Amniotic epithelial cell (primary cell): ENCODE measurements at places on chromosomes 16 and 17.

- no peak for DNase-seq
Measured at GRCh38 chr16:14434860-14435259, 195.2 kb downstream of the PARN start.

- DNase-seq: no peak
Measured at GRCh38 chr17:49439305-49439672, 24.6 kb upstream of the PHB1 start.

DNA sequence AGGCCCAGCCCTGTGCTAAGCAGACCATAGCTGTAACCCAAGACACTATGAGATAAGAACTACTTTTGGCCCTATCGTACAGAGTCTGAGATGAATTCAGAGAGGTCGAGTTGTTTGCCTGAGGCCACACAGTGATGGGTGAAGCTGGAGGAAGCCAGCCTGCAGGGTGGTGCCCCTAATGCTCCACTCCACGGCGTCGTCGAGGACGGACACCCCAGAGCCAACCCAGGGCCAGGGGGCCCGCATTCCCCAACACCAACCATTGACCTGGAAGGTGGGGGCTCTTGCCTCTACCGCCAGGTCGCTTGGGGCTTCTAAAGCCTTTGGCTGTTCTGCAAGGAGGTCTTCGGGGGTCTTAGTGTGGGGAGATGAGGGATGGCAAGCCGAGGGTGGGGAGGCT, 84.1 kb downstream of the IRF8 start:
- DNase-seq: no peak

- DNase-seq: no peak
Measured at GRCh38 chr16:80518436-80518835, 22.4 kb upstream of the DYNLRB2 start.

GRCh38 chr17:38568845-38569510, 36.8 kb downstream of the SRCIN1 start:
- no peak for DNase-seq

DNA sequence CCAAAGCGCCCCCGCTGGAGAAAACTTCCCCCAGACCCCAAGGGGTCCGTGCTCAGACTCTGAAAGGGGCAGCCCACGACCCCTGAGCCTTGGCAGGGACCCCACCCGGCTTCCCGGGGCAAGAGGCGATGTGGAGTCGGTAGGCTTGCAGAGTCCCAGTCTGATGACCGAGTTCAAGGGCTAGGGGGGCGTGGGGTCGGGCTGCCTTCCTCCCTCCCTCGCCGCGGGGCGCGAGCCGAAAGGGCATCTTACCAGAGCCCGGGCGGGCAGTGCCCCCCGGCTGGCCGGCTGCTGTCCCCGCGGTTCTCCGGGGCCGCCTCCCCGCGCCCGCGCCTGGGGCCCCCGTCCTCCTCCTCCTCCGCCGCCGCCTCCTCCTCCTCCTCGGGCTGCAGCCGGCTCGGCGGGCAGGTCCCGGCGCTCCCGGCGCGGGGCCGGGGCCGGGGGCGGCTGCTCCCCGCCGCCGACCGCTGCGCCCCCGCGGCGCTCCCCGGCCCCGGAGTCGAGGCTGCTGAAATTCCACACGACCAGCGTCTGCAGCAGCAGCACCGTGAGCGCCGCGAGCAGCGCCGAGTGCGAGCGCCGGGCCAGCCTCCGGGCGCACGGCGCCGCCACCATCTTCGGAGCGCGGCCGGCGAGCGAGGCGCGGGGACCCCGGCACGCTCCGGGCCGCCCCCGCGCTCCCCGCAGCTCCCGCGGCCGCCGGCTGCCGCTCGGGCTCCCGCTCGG, 415 bp downstream of the XYLT1 start:
- DNase-seq: no peak

GRCh38 chr17:10429421-10430045, 7.8 kb upstream of the MYH8 start:
- DNase-seq: peak; percentile 81

- no peak for DNase-seq
Measured at GRCh38 chr17:59221159-59221847, 992 bp downstream of the GDPD1 start.

GRCh38 chr17:81586096-81586495, 33.9 kb upstream of the FAAP100 start:
- no peak for DNase-seq

DNA sequence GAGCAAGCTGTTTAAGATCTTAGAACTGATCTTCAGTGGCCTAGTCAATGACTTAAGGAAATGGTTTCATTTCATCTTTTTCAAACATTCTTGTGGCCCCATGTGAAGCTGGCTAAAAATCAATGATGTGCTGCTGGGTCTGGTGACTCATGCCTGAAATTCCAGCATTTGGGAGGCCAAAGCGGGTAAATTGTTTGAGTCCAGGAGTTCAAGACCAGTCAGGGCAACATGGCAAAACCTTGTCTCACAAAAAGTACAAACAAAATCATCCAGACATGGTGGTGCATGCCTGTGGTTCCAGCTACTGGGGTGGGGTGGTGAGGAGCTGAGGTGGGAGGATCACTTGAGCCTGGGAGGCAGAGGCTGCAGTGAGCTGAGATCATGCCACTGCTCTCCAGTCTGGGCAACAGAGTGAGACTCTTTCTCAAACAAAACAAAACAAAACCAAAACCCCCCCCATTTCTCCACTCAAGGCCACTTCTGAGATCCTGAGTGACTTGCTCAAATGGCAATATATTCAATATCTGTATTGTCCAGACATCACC, 17.4 kb upstream of the COL1A1 start:
- DNase-seq: peak; percentile 97

GRCh38 chr17:15124746-15125145, 140.4 kb downstream of the PMP22 start:
- DNase-seq: peak; percentile 1

DNA sequence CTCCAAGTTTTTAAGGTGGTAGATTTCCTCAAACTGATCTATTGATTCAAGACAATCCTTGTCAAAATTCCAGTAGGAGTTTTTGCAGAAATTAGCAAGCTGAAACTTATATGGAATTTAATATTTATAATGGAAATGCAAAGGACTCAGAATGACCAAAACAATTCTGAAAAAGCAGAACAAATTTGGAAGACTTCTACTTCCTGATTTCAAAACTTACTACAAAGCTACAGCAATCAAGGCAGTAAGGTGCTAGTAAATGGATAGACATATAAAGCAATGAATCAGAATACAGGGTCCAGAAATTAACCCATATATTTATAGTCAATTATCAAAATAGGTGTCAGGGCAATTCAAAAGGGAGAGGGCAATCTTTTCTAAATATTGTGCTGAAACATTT, 11.8 kb upstream of the IL21R start:
- no peak for DNase-seq

DNA sequence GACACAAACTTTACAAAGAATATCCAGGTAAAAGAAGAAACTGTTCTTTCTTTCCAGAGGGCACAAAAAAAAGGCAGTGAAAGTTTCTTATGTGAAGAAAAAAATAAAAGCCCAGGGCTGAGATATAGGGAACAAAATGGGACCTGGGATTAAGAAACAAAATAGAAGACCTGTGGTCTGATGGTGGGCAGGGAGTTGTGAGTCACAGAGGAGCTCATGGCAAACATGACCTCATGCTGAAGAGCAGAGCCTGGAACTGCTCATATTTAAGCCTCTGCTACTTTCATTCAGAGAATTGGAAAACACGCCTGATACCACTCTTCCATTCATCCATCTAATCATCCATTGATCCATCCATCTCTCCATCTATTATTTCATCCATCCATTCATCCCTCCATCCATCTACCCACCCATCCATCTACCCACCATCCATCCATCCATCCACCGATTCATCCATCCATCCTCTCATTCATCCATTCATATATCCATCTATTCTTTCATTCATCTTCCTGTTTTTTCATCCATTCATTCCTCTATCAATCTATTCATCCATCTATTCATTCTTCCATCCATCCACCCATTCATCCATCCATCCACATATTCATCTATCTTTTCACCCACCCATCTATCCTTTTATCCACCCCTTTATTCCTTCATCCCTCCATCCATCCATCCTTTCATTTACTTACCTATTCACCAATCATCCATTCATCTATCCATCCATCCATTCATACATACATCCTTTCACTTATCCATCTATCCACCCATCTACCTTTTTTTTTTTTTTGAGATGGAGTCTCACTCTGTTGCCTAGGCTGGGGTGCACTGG, 30.0 kb downstream of the WFDC1 start:
- peak; percentile 16 for DNase-seq

DNA sequence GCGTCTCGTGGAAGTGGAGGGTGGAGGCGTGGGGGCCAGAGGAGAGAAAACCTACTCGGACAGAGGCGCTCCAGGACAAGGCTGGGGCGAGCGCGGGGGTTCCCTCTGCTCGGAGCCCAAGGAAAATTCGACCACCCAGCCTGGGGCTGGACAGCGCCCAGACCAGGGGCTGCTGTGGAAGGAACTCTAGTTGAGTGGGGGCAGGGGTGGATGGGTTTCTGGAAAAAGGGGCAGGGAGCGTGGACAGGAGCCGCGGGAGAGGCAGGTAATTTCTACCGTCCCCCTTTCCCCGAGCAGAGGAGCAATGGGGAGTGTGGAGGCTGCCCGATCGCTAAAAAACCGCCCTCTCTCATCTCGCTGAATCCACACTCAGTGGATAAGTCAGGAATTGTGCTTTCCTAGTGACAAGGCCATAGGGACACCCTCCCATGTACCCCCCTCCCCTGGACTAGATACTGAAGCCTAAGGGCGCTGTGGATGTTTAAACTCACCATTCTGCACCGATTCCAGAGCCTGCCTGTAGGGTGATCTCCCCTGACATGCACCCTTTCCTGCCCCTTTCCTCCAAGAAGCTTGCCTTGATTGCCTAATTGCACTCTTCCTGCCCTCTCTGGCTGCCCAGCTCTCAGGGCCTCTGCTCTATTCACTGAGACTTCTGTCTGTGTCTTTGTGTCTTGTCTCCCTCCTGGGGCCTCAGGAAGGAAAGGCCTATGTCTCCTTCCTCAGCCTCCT, 90.7 kb upstream of the TMEM97 start:
- peak; percentile 10 for DNase-seq

DNA sequence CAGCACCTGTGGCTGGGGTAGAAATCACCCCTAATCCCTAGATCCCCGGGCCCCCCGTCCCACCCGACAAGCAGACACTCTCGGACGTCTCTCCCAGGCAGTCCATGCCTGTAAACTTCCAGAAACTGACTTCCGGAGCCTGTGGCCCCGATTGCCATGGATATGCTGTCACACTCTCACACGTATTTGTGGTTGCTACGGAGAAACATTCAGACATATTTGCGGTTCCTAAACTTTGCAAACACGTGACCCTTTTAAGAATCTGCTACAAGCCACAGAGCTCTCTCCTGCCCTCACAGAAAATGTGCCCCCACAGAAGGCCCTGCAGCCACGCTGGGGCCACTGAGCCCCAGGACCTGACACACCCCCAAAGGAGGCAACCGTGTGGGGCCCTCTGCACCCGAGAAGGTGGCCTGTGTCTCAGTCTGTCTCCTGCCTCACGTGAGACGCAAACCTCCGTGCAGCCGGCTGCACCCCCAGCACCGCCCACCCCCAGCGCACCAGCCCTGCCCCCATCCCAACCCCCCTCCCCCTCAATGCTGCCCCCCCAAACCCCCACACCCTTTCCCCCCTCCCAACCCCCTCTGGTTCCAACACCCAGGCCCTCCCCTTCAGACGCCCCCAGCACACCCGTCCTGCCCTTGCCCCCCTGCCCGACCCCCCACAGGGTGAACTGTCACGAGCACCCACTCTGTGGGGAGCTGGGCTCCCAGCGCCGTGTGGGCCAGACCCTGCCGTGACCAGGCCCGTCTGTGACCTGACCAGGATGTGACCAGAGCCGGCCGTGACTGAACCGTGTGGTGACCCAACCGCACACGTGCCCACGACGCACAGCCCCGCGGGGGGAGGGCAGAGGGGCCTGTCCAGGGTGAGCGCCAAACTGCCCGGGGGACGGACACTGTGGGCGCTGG, 66.3 kb upstream of the METRNL start:
- DNase-seq: peak; percentile 90

DNA sequence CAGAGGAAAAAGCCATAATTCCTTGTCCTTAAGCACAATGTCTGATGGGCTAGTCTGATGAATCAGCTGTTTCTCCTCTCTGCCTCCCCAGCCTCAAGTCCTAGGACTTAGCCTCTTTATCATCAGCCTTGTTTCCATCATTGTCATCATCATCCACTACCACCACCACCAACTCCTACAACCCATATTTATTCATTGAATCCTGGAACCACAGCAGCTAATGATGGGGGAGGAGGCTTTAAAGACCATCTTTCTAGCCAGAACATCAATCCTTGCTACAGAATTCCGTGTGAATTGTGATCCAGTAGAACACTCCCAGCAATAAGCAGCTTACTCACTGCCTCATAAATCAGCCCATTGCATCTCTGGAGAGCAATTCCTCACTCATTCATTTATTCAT, 97.6 kb upstream of the TMEM132E start:
- DNase-seq: no peak

DNA sequence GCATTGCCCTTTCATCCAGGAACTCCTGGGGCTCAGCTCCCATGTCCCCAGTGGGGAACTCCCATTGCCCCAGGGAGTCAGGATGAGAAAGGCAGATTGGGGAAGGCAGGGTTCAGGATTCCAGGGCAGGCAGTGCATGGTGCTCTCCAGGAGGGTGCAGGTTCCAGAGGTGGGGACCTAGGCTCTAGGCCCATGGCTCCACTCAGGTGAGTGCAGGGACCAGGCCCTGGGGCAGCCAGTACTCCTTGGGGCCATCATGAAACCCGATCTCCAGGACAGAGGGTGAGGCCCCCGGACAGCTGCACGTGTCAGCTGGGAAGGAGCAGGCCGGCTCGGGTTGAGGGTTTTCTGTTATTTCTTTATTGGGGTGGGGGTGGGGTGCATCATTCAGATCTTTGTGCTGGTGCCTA, 1.3 kb upstream of the MTSS2 start:
- DNase-seq: no peak

DNA sequence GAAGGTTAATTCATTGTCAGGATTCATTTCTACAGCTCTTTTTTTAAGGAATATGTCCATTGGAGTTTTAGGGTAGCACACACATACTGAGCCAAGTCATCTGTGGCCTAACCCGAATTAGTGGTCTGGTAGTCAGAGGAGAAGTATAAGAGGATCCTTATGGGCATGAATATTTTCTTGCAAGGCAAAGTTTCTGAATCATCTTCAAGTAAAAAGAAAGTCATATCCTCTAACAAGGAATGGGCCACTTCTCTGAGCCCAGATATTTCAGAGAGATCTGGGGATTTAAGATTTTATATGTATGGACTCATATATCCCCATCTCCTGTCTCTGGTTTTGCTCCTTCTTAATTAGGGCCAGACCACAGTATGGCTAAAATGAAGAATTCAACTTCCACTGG, 99.2 kb upstream of the CDH8 start:
- DNase-seq: no peak

- no peak for DNase-seq
Measured at GRCh38 chr16:649631-650030, 466 bp downstream of the WDR90 start.

DNA sequence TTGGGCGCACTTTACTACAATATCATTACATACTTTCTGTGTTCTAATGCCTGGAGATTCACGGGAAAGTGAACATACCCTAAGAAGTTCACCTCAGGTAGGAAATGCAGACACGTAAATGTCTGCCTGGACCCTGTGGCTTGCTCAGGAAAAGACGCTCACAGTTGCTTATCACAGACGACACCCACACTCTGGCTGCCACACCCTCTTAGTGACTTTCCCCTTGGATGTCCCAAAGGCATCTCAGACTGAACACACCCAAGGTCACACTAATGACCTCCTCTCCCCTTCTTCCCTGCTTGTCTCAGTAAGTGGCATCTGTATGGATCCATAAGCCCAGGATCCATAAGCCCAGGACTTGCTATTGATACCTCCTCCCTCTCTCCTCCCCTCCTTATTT, 32.6 kb downstream of the CDRT15 start:
- DNase-seq: no peak
